Osteoblast (primary cell): ENCODE measurements at places on chromosomes 7 and 10.

GRCh38 chr7:81669476-81670105 is 100.3 kb downstream of the HGF start:
- no peak for DNase-seq

DNA sequence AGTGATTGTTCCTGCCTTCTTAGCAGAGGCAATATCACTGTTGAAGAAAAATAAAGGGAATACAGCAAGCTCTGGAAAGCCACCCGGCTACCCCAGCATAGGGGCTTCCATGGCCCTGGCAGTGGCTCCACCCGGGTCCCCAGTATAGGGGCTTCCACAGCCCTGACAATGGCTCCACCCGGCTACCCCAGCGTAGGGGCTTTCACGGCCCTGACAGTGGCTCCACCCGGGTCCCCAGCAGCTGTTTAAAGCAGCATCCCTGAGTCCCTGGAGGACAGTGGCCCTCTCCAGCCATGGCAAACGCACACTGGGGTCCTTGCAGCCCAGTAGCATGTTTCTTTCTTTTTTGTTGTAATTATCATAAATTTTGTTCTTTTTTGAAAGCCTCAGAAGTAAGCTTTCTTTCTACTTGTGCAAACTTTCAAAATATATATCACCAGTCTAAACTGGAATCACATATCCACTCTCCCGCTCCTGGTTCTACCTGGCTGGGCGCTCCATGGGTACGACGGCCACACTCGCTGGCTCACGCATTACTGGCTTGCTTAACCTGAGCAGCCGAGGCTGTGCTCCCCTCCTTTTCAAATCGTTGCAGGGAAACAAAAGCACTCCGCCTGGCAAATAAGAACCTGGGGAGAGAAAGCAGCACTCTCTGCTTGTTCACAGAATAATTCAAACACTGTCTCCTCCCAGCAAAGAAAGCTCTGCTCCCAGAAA is 62.1 kb downstream of the TCERG1L start:
- DNase-seq = peak; percentile 38

GRCh38 chr10:110364531-110364937 is 59.8 kb upstream of the SMNDC1 start:
- no peak for DNase-seq

DNA sequence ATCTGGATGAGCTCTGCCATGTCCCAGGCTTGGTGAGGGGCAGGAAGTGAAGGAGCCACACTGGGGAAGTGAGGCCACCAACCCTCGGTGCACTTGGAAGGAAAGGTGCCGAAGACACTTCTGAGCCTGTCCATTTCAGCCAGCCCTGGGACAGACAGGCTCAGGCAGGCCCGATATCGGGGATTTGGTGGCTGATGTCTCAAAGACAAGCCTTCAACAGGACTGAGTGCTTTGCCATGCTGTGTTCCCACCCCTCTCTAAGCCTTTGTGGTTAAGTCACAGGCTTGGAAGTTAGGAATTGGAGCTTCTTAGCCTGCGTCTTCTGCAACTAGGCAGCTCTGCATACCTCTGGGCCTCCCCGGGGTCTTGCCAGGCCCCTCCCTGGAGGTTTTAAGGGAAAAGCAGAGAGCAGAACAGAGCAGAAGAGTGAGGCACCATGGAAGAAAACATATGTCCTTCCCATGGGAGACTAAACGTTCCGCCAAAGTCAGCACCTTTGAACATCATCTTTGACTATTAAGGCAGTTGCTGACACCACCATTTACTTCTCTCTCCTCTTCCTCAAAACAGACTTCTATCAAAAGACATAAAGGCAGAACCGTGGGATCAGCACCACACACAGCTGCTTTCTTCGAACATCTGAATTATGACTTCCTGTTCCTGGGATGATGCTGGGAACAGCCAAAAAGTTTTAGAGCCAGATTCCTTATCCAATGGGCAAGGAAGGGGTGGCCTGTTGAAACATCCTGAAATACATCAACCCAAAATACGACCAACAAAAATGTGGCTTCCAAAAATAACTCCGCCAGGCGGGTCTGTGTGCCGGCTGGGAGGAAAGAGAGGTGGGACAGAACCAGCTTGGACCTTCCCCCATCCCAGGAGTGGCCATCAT is 71.8 kb downstream of the AFAP1L2 start:
- no peak for DNase-seq

DNA sequence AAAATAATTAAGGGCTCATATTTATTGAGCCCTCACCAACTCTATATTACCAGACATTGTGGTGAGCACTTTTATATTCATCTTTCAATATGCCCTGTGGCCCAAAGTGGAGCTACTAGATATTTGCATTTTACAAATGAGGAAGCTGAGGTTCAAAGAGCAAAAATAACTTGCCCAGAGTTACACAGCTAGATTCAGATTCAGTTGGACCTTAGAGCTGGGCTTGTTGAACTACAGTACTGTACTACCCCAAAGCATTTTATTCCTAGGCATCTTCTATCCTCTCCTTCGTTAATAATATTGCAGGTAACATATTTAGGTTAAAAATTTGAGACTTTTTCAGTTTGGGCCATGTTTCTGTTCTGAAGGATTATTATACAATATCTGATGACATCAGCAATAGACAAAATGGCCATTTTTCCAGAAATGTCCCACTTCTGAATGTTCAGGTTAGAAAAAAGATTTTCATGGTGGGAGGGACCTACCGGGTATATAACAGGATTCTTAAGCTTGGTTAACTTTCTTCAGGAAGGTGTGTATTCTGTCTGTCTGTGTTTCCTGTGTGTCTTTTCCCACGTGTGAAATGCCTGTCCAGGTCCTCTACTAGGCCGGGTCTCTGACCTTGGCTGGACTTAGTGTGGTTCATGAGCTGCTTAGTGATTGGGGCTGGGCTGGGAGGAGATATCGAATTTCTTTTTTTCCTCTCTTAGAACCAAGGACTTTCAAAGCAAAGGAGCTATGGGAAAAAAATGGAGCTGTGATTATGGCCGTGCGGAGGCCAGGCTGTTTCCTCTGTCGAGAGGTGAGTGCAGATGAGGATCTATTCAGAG is 13.6 kb downstream of the PRXL2A start:
- DNase-seq = no peak

DNA sequence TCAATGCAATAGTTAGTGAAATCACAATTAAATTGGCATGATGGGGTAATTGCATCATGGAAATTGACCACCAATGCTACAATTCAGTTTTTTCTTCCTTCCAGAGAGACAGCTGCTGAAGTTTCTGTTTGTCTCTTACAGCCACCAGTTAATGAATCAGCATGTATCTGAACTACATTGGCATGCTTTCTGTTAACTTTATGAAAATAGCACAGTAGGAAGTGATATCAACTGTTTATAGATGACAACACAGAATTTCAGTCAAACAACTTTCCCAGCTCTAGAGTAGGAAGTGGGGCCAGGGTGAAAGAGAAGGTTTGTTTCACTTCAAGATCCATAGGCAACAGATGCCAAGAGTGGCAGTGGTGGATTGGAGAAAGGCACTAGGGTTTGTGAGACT is 339.6 kb upstream of the VWC2 start:
- DNase-seq = no peak

GRCh38 chr10:98560565-98560964 is 113.8 kb upstream of the HPS1 start:
- DNase-seq = no peak

DNA sequence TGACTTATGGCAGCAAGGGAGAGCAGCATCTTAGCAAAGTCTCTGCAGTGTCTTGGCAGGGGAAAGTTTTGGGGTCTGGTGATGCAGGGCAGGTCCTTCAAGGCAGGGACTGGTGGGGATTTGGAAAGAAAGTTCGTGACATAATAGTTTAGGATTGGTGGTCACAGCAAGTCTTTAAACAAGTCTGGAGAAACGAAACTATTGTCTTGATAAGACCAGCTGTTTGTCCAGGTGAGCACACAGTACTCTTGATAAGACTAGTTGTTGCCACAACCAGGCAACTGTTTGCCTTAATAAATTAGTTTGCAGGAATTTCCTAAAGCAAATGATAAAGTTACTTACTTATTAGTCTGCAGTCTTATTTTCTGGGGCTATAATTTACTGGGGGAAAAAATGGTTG is 136.1 kb downstream of the AKR1D1 start:
- no peak for DNase-seq

- DNase-seq = no peak
Measured at GRCh38 chr10:82821043-82821442, 946.0 kb downstream of the NRG3 start.

- DNase-seq = no peak
Measured at GRCh38 chr10:113991091-113991860, 52.4 kb upstream of the ADRB1 start.
